ENCODE measurements at places on chromosomes 12 and 14. TPM values are rescaled to one million over a fixed set of nuclear protein-coding genes. Genes with fewer than 3 reads are reported as not detected.

Gene SLC5A8
- not detected for total RNA-seq

Gene IFT81
- 4.1 TPM for total RNA-seq

Gene MARK3
- total RNA-seq: 70.4 TPM

Gene MUCL1
- not detected for total RNA-seq

Gene CIROP
- not detected for total RNA-seq

Gene IRAK3
- total RNA-seq: 4.3 TPM
